ENCODE measurements at places on chromosomes 4 and X.

DNA sequence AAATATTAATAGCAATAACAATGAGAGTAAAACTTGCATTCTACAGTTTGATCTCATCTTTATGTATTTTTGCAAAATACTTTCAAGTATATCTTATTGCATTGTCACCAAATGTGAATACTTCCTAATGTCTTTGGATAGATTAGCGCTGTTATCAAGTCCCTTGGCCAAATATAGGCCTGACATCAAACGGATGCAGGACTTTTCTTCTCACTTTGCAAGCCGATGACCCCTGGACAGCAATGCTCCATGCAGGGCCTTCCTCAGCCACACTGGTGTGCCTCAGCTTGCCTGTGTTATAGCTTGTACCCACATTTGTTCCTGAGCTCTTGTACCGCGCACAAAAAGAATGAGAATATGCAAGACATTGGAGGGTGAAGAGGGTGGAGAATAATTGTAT, 18.0 kb upstream of the NMU start:
- DNase-seq = no peak

DNA sequence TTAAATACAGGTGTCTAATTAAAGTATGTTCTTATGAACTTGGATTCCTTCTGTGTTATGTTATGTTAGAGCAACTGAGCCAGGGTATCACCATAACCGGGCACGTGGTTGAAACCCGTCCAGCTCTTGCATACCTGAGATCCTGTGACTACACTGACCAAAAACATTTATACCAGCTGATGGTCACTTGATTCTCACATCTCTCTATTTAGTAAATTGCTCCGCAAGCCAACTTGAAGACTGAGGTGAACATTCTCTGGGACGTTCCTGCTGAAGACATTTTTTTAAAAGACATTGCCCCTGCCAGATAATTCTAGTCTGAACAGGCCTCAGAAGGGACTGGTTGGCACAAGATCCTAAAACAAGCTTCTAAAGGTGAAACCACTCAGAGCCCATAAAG, 550.0 kb upstream of the DIPK2B start:
- no peak for DNase-seq

GRCh38 chrX:154827194-154828015, 7.1 kb downstream of the SMIM9 start:
- DNase-seq = peak; percentile 2

DNA sequence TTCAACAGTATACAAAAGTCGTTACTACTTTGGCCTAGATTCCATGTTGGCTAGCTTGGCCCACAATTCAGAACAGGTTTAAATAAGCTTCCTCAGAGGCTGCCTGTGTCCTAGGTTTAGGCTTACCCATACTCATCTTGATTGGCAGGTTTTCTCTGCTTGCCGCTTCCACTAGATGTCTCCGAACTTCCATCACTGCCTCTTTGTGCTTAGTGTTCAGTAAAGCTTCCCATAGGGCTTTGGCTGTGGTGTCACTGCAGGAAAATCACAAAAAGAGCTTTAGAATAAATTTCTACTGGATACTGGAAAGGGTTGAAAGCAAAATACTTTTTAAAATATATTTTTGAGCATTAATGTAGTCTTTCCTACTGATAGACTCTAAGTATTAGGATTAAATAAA, 52.4 kb downstream of the SCFD2 start:
- no peak for DNase-seq

DNA sequence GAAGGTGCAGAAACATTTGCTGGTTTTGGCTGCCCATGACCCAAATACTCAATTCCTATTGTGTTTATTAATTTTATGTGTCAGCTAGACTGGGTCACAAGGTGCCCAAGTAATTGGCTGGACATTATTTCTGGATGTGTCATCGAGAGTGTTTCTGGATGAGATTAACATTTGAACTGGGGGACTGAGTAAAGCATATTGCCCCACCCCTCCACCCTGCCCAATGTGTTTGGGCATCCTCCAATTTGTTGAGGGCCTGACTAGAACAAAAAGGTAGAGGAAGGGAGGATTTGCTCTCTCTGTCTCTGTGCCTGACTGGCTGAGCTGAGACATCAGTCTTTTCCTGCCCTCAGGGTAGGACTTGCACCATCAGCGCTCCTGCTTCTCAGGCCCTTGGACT, 29.7 kb upstream of the LCORL start:
- no peak for DNase-seq

- DNase-seq = peak; percentile 17
These were observed 22.8 kb upstream of the CENPVL3 start for GRCh38 chrX:51641421-51642021.

- no peak for DNase-seq
These were observed 81.9 kb upstream of the LRPAP1 start for GRCh38 chr4:3613967-3614730.

DNA sequence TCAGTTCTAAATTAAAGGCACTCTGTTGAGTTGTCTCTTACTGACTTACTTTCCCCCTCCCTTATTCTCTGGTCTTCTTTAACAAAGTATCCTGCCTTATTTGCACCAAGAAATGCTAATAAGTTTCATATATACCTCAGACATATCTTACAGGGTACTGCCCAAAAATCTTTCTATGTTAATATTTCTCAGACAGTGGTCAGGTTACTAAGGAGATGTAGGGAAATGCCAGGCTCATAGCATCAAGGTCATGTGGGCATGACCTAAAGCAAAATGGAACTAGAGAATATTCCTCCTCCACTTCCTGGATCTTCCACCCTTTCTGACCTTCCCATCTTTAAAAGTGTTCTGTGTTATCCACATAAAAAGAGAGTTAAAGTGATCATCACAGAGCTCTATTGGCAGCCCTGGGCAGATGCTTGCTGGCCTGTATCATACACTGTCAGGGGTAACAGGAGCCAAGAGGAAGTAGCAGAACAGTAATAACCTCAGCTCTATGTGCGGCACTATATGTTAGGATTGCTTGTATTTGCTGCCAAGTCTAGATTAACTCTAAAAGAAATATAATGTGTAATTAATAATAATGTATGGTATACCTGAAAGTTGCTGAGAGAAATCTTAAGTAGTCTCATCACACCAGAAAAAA, 74.3 kb downstream of the IQCM start:
- no peak for DNase-seq

GRCh38 chr4:83546786-83547185, 10.9 kb downstream of the GPAT3 start:
- DNase-seq = peak; percentile 49

- no peak for DNase-seq
These were observed 104.6 kb downstream of the PHEX start for GRCh38 chrX:22136711-22137110.

DNA sequence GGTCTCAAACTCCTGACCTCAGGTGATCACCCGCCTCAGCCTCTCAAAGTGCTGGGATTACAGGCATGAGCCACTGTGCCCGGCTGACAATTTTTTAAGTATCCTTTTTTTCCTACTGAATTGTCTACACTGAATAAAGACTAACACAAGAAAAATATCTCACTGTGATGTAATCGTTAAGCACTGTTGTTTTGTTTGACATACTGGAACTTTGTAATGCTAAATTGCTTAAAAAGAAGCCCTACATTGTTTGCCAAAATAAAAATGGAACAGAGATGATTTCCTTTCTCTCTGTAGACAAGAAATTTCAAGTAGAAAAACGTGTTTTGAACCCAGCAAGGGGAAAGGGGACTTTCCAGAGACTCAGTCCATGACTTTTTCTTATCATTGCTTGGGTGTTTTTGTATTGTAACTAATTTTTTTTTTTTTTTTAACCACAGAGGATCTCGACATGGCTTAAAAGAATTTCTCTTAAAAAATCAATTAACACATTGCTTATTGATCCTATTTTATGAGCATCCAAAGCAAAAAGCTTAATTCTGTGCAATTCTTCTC, 74.9 kb downstream of the TMEM156 start:
- no peak for DNase-seq

DNA sequence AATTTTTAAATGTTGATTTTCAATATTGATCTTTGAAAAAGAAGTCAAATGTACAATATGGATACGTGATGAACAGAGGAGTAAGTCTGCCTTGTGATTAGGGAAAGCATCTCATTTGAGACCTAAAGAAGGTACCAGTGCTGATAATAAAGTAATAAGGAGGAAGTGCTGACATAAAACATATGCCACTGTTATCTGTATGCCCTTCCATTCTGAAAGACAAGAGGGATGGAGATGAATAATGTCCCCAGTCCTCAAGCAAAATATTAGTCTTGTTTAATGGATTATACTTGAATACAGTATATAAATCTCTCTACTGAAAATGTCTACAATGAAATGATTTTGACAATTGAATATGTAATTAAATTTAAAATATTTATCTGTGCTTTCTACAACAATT, 58.2 kb downstream of the CCSER1 start:
- no peak for DNase-seq

DNA sequence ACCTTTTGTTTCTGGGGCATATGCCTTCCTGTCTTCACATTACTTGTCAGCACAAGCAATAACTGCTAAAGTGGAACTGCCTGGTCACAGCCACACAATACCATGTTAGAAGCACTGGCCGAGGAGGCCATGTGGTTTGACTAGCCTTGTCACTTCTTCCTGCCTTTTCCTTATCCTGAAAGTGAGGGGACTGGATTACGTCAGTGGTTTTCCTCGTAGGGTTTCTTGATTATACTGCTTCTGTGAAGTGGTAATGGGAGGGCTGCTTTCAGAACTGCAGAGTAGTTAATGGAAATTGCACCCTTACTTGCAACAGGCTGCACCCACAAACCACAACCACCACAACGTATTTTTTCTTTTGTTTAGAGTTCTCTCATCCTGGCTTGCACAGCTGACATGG, 26.6 kb downstream of the ZRSR2 start:
- DNase-seq = peak; percentile 42

- no peak for DNase-seq
These were observed 108.8 kb upstream of the IGSF1 start for GRCh38 chrX:131397891-131398290.

GRCh38 chrX:119647552-119648420, 41.6 kb upstream of the NKRF start:
- no peak for DNase-seq

DNA sequence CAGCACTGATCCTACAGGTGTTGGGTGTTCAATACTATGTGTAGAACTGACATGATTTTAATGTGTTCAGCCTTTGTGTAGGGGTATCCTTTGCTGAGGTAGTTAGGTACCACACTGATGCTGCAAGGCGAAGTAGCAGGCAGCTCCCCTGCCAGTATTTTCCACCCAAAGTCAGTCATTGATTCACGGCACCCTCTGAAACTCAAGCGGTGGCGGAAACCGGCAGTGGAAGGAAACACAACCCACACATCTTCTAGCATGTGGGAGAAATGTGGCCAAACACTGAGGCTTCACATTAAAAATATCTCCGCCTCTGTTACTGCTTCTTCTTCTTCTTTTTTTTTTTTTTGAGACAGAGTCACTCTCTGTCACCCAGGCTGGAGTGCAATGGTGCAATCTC, 126.3 kb downstream of the AASDH start:
- DNase-seq = peak; percentile 66

- DNase-seq = no peak
These were observed 427.3 kb upstream of the RASGEF1B start for GRCh38 chr4:81898862-81899504.

- DNase-seq = no peak
These were observed 69.7 kb downstream of the SRPX start for GRCh38 chrX:38150993-38151392.

GRCh38 chrX:38847206-38847902, 46.1 kb downstream of the MID1IP1 start:
- no peak for DNase-seq

Measured in inflammatory macrophage (primary cell).